Immature natural killer cell (primary cell): ENCODE measurements at places on chromosomes 5 and 9.

GRCh38 chr5:168282120-168282519, 9.3 kb upstream of the WWC1 start:
- no peak for DNase-seq

- peak; percentile 4 for DNase-seq
Measured at GRCh38 chr5:83718195-83718825, 2.3 kb downstream of the HAPLN1 start.

- no peak for DNase-seq
Measured at GRCh38 chr9:35318741-35319140, 156.9 kb downstream of the UNC13B start.

DNA sequence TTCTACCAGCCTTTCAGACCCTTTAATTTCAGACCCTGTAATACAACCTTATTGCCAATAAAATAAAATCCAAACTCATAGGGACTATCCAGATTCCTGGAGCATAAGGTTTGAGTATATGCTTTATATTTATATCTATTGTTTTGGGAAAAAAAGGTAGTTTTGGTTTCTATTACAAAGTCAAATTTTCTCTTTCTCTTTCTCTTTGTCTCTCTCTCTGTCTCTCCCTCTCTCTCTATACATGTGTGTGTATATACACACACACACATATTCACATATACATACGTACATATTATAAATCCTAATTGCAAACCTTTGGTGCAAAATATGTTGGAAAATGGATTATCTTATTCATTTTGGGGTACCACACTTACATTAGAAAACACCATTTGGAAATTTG, 39.0 kb downstream of the TMEM232 start:
- no peak for DNase-seq

DNA sequence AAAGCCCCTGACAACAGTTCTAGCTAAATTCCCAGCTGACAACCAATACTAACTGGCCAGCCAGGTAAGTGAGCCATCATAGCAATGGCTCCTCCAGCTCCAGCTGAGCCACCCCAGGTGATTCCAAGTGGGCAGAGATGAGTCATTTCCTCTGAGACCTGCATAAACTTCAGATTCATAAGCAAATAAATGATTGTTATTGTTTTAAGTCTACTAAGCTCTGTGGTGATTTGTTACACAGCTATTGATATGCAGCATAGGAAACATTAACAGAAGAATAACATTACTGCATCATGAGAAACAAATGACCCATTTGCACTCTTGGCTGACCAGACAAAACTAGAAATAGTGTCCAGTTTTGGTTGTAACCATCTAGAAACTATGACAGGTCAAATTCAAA, 60.3 kb downstream of the TTC39B start:
- no peak for DNase-seq

GRCh38 chr5:175895215-175895614, 23.8 kb downstream of the CPLX2 start:
- no peak for DNase-seq

DNA sequence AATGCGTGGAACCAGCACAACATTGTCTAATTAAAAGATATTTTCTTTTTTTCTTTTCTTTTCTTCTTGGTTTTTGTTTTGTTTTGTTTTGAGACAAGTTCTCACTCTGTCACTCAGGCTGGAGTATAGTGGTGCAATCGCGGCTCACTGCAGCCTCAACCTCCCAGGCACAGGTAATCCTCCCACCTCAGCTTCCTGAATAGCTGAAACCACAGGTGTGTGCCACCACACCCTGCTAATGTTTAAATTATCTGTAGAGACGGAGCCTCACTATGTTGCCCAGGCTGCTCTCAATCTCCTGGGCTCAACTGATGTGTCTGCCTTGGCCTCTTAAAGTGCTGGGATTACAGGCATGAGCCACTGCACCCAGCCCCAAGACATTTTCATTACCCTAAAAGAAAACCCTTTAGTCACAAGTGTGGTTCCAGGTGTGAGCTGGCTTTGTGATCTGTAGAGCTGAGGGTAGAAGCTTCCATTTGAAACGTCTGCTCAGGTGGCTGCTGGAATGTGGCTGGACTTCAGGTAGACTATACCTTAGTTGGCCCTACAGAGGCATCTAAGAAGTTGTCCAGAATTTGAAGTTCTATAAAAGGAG, 19.1 kb upstream of the NEK6 start:
- no peak for DNase-seq

DNA sequence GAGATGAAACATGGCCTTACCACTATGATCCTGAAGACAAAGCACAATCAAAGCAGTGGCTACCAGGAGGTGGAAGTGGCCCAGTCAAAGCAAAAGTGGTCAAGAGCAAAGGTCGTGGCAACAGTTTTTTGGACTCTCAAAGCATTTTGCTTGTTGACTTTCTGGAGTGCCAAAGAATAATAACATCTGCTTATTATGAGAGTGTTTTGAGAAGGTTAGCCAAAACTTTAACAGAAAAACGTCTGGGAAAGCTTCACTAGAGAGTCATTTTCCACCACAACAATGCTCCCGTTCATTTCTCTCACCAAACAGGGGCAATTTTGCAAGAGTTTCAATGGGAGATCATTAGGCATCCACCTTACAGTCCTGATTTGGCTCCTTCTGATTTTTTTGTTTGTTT, 33.6 kb upstream of the MAMDC2 start:
- no peak for DNase-seq

- no peak for DNase-seq
Measured at GRCh38 chr5:10726179-10726912, 34.7 kb downstream of the DAP start.

DNA sequence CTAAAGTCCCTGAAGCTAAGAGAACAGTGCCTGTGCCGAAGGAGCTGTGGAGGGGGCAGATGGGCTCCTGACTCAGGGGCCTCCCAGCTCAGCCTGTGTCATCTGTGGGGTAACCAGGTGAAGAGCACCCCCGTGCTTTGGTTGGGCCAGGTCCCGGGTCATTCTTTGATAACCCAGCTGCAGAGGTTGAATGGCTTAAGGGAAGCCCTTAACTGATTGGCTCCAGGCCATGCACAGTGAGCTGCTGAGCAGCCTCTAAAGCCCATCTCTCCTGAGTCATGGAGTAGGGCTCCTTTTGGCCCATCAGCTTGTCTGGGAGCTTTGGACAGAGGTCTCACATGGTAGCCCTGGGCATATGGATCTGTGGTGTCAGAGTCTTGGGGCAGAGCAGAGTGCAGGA, 28.7 kb downstream of the COL27A1 start:
- no peak for DNase-seq

DNA sequence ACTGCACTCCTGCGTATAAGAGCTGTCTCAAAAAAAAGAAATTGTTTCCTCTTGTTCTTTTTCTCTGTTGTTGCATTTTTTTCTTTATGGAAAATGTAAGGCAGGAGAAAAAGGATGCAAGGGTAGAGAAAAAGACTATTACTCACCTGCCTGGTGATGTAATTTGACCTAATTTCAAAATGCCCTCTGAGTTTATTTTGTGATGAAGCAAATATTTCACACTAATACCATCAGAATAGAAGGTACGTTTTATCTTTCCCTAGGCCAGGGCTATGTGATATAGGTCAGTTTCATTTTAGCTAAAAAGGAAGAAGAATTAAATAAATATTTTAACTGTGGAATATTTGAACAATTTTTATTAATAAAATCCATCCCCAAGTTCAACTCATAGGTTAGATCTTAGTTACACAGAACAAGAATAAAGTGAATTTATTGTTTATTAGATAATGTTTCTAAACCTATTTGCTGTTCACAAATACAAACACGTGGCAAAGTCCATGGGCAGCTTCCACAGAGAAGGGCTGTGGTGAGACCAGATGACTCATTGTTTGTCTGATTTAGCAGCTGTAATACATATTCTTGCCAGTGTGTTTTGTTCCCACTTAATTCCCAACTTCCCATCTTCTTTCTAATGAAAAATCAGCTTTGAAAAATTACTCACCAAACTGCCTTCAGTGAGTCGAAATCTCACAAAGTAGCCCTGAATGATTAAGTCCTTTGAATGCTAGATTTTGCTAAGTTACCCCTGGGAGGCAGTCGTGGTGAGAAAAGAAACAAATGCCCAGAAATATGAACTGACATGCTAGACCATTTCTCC, 52.8 kb upstream of the CCDC112 start:
- DNase-seq = no peak

DNA sequence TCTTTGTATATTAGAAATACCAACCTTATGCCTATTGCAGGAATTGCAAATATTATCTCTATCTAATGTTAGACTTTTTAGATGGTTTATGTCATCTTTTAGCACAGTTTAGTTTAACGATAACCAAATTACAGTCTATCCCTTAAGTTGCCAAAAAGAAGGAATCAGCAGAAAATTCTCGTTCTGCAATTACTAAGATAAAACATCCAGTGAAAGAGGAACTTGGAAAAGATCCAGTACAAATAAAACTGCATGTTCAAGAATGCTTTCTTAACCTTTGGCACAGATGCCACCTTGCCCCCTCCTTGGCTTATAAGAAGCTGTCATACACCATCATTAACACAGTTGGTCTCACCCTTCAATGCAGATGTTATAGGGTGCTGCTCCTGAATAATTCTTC, 124.0 kb downstream of the SEMA5A start:
- DNase-seq = no peak

DNA sequence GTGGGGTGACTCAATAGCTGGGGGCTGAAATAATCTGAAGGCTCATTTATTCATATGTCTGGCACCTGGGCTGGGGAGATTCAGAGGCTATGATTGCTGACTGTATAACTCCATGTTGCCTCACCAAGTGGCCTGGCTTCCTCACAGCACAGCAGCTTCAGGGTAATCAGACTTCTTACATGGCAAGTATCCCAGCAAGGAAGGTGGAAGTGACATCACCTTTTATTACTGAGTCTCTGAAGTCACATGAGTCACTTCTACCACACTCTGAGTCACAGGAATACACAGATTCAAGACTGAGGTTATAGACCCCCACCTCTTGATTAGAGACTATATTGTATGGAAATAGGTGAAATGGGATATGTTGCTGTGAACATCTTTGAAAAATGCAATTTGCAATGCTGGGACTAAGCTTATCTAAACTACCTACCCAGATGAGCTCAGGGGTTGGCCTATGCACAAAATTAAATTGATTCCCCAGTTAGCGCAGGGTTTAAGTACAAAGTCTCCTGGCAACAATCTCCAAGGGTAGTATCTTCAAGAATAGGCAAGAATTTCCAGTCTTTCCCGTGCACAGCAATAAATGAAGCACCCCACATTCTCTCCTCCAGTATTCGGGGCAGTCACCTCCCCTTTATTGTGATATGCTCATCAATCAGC, 553.1 kb downstream of the LRRC70 start:
- DNase-seq = no peak

DNA sequence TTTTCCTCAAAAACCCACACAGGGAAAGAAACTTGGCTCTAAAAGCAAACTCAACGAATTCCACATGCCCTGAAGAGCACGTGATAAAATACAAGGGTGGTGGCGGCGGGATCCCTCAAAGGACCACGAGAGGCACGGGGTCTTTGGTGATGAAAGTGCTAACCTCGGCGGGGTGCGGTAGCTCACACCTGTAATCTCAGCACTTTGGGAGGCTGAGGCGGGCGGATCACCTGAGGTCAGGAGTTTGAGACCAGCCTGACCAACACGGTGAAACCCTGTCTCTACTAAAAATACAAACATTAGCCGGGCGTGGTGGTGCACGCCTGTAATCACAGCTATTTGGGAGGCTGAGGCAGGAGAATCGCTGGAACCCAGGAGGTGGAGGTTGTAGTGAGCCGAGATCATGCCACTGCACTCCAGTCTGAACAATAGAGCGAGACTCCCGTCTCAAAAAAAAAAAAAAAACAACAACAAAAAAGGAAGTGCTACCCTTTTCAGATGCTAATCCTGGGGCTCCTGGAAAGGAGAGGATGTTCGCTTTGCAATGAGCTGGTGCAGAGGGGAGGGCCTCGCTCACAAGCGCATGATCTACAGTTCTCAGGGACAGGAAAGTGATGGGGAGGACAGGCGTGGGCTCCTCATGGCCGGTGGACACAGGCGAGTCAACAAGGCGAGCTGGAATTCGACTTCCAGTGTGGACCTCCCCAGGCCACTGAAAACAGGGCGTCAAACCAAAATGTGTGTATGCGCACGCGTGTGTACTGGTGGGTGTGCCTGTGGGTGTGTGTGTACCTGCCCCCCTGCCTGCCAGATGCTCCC, 54.1 kb downstream of the USP20 start:
- DNase-seq = peak; percentile 80
